ENCODE measurements at places on chromosomes 4 and X. TPM values are rescaled to one million over a fixed set of nuclear protein-coding genes. Genes with fewer than 3 reads are reported as not detected.
A peak's percentile ranks its signal among the peaks of the same experiment; 100 is the strongest.

The CNGA2 gene
- not detected for polyA plus RNA-seq

The SMIM31 gene
- polyA plus RNA-seq = 0.42 TPM

The SYNPO2 gene
- polyA plus RNA-seq = 4.6 TPM

The IRS4 gene
- polyA plus RNA-seq = 1.8 TPM

- DNase-seq = no peak
Measured at GRCh38 chr4:68717999-68718398, 47.5 kb upstream of the UGT2B15 start.

DNA sequence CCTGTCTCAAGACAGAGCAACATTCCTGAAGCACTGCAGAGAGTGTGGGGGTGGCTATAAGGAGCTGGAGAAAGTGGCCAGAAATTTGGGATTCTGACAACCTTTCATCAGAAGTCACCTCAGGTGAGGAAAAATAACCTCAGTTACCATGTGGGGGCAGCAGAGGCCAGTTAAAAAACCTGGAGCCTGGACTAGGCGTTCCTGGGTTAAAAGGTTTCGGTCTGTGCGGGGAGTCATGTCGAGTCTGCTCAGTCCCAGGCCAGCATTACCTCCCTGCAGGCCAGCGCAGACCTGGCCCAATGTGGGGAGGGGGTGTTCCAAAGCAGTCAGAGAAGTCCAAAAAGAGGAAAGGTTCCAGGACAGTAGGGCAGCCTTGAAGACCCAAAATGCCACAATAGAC lies 10.9 kb upstream of the NALF2 start:
- no peak for DNase-seq

DNA sequence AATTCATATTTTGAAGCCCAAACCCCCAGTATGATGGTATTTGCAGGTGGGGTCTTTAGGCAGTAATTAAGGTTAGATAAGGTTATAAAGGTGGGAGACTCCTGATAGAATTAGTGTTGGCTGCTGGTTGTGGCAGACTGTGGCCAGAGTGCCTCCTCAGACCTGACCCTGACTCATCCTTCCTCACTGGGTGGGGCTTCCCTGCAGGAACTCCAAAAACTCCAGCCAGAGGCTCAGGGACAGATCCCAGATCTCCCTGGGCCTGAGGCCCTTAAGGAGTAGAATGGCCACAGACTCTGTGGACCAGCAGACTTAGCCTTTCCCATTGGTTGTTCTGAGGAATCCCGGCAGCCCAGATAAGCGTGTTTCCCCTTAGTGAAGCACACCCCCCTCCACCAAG lies 463.0 kb upstream of the CPEB2 start:
- no peak for DNase-seq

DNA sequence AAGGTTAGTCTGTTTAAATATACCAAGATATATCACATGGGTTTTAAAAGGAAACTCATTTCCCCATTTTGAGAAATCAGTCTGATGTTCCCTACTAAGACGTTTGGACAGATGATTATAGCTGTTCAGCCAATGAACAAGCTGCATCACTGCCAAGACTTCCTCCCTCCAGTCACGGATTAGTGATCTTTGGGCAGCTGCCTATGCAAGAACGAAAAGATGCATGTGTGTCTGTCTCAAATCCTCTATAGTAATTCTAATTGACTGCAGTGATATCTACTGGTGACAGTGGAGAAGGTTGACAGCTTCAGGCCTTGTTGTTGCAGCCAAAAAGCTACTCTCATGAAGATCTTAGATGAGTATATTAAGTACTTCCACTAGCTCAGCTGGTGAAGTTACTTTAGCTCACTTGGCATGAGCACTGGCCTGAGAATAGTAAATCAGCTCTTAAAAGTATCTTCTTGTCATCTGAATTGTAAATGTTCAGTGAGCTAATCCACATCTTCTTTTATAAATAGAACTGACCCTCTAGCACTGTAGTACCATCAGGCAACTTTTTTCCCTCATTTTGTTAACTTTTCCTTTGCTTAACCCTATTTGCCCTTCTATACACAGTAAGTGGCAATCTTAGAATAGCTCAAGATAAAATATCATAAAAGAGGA lies 134.5 kb upstream of the PCDH10 start:
- no peak for DNase-seq

GRCh38 chr4:23973308-23973855 lies 83.5 kb upstream of the PPARGC1A start:
- DNase-seq = no peak

DNA sequence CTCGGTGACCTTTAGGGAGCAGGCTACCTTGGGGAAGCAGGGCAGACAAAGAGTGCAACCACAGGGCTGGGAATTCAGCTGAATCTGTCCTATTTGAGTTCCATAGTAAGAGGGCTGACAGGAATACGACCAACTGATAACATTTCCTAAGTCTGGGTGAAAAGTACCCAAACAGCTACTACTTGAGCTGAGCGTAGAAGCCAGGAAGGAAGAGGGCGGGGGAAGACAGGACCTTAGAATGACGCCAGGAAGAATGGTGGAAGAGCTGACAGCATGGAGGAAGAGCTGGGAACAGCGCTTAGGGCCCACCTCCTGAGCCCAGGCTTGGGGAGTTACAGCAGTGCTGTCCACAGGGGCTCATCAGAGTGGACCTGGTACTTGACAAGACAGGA lies 14.4 kb downstream of the MECP2 start:
- DNase-seq = no peak

GRCh38 chrX:151081016-151081415 lies 95.4 kb upstream of the GPR50 start:
- DNase-seq = no peak

DNA sequence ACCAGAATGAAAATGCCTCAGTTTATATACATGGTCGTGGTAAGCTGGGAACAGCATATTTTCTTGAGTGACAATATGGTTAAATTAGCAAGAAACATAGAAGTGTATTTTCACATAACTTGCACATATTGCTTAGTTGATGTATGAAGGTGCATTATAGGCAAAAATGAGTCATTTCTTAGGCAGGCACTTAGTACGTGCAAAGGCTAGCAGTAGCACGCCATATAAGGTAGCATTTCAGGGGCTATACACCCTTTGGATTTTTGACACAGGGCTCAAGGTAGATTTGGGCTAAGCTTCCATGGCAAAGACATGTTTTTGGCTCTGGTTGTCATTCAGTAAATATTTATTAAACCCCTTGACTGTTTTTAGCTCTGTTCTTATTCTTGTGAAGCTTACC lies 33.1 kb downstream of the PCDH7 start:
- DNase-seq = no peak

DNA sequence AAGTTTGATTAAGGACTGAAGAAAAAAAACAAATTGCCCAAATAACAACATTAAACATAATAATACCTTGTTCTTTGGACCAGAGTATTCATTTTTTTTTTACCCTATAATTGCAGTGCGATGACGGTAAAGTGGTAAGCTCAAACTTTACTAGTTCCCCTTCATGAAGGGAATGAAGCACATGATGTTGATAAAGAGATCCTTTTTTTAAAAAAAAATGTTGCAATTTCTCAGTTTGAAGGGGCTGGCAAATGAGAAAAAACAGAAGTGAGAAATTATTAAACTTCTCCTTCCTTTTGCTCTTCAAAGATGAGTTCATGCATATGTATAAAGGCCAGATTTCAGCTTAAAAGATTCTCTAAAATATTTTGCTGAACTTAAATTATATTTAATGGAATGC lies 231.7 kb downstream of the C4orf33 start:
- DNase-seq = no peak

GRCh38 chr4:25088093-25088952 lies 57.6 kb upstream of the LGI2 start:
- no peak for DNase-seq

- no peak for DNase-seq
Measured at GRCh38 chr4:113684534-113685091, 76.9 kb downstream of the CAMK2D start.

GRCh38 chr4:140049024-140049848 lies 104.7 kb downstream of the MAML3 start:
- peak; percentile 51 for DNase-seq

DNA sequence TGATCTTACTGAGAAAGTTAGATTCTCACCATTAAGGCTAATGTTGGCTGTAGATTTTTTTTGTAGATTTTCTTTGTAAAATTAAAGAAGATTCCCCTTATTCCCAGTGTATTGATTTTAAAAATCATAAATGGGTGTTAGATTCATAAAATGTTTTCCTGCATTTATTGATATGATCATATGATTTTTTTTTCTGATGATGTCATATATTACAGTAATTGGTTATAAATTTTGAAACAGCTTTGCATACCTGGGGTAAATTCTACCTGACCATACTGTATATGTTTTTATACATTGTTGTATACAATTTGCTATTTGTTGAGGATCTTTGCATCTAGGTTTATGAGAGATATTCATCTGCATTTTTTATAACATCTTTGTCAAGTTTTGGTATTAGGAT lies 880.3 kb upstream of the GRIA3 start:
- no peak for DNase-seq

DNA sequence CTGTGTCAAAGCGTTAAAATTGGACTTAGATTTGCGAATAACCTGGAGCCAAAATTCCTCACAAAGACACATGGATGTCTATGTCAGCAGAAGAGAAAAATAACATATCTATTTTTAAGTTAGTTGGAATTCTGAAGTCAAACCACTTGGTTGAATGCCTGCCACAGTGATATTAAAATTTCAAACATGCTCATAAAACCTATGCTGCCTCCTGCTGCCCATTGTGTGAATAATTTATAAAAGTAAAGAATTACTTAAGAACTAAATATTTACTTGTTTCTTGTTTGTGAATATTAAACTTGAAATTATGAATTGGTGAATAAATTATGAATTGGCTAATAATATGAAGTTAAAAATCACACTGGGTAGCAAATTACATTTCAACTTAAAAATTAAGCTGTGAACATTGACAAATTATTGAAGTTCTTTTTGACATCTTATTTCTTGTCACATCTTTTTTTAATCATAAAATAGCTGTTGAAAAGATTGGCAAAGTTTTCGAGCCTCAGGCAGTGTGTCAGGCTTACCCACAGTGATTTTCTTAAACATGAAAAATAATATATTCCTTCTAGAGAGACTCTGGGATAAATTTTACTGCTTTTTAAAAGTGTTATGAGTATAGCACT lies 35.4 kb downstream of the FABP2 start:
- DNase-seq = no peak

GRCh38 chr4:76266627-76267026 lies 15.1 kb downstream of the FAM47E start:
- DNase-seq = no peak

DNA sequence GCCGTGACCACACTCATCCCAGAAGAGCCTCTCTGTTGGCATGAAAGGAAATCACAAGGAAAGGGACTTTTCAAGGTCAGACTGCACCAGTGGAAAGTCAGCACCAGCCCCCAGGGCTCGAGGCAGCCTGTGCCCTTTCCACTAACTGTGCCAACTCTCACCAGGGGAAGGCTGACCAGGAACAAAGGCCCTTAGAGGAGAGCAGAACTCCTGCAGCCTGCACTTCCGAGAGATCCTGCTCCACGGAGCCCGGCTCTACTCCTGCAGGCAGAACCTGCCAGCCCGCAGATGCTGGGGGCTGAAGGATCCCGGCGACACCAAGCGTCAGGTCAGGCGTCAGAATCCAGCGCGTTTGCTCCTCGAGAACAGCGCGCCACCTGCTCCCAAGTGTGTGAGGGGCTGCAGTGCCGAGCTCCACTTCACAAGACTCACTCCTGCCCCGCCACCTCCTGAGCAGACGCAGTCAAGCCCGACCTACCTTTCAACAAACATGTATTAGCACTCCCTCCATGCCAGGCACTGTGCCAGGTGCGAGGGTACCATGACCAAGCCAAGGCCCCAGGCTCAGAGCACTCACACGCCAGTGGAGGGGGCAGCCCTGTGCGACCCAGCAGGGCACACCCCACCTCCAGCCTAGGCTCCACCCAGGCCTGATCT lies 13.6 kb upstream of the HELT start:
- no peak for DNase-seq

- no peak for DNase-seq
Measured at GRCh38 chr4:2961811-2962441, 1.3 kb downstream of the NOP14 start.

DNA sequence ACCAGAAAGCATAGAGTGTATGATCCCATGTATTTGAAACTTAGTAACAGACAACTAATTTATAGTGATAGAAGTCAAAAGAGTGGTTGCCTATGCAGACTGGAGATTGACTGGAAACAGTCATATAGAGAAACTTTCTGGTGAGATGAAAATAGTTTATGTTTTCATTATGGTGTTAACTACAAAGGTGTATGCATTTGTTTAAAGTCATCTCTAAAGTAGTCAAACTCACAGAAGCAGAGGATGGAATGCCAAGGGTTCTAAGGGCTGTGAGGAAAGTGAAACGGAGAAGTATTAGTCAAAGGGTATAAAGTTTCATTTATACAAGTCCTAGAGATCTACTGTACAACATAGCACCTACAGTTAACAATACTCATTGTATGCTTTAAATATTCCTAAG lies 45.8 kb downstream of the ENOX2 start:
- no peak for DNase-seq
